ENCODE measurements at places on chromosomes 1 and 21.
A peak's percentile ranks its signal among the peaks of the same experiment; 100 is the strongest.

DNA sequence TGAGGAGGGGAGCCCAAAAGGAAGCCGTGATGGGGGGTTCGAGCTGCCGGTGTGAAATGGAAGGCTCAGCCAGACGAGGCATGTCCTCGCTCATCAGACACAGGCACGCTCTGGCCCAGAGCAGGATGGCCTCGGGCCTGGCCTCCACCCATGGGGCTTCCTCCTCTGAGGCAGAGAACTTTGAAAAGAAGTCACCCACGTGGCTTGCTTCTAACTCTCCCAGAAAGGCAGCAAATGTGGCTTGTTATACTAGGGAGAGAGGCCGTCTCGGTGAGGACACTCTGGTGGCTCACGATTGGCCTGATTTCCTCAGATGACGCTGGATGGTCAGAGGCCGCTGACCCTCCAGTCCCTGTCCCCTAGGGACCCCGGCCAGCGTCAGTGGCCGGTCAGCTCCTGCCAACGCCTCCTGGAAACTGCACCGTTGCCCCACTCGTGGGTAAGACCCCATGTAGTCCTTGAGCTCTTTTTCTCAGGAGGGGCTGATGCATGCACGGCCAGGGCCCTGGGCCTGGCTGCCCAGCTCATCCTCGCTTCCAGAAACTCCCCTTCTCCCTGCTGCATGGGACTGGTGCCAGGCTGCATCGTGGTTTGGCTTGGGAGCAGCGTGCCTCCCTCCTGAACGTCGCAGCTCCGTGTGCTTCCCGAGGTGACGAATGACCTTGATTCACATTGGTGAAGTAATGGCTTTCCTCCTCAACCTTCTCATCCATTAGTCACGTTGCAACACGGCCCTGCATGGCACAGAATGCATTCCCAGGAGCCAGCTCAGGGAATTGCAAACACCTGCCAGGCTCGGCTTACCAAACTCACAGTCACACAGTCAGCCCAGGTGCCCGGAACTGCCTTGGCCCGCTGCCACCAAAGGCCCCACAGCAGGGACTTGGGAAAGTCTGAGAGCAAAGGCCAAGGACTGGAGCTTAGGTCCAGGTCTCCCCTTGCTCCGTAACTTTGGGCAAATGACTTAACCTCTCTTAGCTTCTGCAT is 58.8 kb downstream of the TOMM20 start:
- DNase-seq = peak; percentile 60

DNA sequence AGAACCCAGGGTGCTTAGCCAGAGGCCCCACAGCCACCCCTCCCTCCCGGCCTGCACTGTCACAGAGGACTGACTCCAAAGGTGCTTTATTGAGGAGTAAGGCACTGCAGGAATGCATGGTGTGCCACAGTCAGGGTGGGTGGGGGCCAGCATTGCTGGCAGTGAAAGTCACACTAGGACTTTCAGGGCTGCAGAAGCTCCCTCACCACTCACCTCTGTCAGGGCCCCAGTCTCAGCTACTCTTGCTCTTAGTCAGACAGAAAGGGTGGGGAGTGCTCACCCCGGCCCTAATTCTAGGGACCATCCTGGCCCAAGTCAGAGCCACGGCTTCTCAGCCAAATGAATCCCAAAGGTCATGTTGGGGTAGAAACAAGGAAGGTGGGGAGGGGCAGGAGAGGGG is 19.4 kb downstream of the KNCN start:
- DNase-seq = no peak

DNA sequence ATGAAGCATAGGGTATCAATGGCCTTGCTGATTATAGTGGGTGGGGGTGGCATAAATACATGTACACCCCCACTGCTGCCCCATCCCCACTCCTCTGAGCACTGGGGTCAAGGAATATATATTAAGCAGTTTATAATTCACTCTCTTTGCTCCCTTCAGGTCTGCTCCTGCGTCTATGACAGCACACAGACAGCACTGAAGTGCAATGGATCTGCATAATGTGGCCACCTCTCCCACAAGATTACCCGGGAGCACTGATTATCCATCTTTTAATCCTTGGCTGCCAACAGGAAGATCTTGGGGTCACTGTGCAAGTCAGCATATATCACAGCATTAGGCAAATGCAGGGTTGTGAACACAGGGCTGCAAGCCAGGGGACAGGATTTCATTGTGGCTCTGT is 19.3 kb downstream of the RXRG start:
- DNase-seq = no peak

DNA sequence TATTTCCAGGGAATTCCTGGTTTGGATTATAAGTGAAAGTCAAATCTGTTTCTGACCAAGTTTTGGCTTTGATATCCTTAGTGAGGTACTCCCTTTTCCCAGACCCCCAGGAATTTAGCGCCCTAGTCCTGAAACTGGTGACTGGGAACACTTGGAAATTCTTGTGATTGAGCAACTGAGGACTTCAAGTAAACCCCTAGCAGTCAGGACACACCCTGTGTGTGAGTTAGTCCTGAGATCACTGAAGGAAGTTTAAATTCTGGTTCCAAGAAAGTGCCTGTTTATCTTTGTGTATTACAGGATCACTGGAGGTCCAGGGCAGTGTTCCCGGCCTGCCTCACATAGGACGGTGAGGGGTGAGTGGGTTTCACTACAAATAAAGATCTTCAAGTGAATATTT is 95.1 kb upstream of the F3 start:
- DNase-seq = no peak

- DNase-seq = no peak
Observed at GRCh38 chr1:117104986-117105385, 16.6 kb downstream of the TRIM45 start.

DNA sequence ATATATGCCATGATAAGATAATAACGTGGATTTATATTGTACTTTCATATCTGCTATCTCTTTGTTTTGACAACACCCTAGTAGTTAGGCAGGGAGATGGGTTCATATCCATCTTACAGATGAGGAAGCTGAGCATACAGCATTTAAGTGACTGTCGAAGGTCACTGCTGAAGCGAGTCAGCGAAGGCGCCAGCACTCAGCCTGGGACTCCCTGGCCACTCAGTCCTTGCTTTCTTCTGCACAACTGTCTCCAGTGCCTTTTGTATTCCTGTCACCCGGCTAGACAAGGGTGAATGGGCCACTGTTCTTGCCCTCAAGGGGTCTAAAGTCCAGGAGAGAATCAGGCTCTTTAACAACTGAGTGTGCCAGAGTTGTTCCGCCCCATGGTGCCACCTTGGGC is 3.1 kb downstream of the ARHGEF10L start:
- no peak for DNase-seq

DNA sequence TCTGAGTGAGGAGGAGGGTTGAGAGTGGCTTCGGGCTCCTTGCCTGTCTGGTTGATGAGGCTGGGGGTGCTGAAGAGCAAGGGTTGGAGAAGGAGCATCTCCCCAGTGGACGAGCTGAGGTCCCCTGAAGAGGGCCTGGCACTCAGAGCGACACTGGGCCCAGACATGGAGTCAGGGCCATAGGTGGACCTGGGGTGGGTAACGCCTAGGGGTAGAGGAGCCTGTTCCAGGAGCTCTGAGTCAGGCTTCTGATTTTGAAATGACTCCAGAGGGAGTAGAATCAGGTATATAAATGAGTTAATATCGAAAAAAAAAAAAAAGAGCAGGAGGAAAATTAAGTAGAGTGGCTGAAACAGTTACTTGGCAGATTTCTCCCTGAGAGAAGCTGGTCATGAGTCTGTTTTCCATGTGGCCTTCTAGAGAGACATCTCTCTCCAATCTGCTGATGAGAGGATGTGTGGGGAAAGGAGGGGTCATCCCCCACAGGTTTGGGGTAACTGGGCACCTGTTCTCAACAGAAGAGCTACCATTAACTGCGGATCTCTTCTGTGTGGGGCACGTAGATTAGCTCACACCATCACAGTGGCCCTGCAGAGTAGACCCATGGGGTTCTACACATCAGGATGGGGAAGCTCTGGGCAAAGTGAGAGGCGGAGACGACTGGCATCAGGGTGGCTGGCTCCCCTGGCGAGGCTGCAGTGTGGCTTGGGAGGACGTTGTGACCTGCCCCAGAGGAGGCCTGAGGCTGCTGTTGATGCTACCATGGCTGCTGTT is 115.5 kb downstream of the DHRS3 start:
- DNase-seq = no peak

- no peak for DNase-seq
Observed at GRCh38 chr1:6029351-6029750, 16.3 kb upstream of the KCNAB2 start.

DNA sequence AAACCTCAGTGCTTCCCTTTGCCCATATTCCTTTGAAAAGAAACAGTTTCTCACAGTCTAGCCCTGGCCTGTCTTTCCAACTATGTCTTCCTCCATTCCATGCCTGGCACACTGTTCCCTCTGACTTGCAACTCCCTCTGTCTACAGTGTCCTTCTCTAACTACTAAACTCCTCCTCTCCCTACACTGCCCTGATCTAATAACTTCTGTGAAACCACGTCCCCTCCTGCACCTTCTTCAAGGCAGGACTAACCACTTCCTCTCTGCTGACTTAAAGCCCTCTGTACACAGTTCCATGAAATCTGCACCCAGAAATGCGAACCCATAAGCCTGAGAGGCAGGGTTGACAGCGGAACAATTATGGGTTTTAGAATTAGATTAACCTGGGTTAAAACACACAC is 62.2 kb upstream of the ATP1B1 start:
- DNase-seq = no peak

GRCh38 chr1:39149509-39149908 is 55.0 kb upstream of the MACF1 start:
- DNase-seq = no peak

DNA sequence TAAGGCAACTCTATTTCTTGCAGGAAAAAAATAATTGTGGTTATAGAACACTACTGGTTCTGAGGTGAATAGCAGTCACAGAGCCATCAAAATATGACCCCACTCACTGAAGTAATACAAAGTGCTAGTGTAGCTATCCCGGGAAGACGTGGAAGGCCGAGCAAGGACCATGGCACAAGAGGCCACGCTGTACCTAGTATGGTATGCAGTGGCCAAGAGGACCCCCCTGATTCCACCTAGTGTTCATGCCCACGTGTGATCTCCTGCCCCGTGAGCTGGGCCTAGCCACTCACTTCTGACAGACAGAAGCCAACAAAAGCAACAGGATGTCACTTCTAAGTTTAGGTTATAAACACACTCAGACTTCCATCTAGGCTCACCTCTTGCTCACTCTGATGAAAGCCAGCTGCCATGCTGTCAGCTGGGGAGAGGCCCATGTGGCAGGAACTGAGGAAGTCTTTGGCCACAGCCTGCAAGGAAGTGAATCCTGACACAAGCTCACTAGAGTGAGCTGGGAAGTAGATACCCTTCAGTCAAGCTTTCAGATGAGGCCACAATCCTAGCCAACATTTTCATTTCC is 21.7 kb upstream of the LSS start:
- no peak for DNase-seq

DNA sequence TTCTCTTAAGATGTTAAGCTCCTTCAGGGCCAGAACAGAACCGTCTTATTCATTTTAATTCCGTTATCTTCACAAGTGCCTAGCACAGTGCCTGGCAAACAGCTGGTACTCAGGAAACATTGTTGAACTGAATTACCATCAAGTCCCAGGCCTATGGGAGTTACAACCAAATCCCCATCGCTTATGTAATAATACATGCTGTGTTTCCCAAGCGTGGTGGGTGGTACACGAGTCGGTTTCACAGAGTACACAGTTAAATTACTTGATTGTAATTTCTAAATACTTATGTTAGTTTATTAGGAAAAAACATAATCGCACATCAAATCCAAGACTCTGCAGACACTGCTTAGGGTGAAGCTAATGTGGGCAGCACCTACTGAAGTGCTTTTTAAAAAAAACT is 1.0 kb downstream of the ANGEL2 start:
- peak; percentile 29 for DNase-seq

- peak; percentile 96 for DNase-seq
Observed at GRCh38 chr1:225847610-225848009, 34.6 kb downstream of the TMEM63A start.

- no peak for DNase-seq
Observed at GRCh38 chr1:54463259-54464030, 57.3 kb upstream of the SSBP3 start.

GRCh38 chr1:204293605-204294337 is 66.0 kb downstream of the PLEKHA6 start:
- no peak for DNase-seq

GRCh38 chr1:208923456-208923855 is 660.1 kb upstream of the CAMK1G start:
- DNase-seq = no peak

DNA sequence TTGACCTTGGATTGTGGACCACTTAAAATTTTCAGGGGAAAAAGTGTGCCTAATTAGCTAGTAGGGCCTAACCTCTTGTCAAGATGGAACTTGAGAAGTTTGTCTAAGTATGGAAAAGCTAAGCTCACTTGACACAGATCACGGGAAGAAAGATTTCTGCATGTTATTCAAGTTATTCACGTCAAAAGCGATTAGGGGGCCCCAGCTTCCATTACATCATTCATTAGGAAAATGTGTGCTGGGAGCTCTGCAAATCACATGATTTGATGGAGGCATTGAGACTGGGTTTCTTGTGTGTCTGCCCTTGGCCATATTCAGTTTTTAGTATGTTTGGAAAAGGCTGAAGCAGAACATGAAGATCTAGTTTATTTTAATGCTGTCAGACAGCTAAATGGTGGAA is 15.5 kb upstream of the POGZ start:
- DNase-seq = no peak

GRCh38 chr1:59640851-59641250 is 173.9 kb upstream of the HOOK1 start:
- no peak for DNase-seq

DNA sequence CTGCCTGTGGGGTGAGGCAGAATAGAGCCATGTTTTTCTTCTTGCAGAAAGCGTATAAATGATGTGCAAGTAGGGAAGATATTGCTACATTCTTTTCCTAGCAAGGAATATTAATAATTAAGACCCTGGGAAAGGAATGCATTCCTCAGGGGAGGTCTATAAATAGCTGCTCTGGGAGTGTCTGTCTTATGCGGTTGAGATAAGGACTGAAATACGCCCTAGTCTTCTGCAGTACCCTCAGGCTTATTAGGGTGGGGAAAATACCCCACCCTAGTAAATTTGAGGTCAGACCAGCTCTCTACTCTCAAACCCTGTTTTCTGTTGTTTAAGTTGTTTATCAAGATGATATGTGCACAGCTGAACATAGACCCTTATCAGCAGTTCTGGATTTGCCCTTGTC is 155.9 kb upstream of the HMCN1 start:
- no peak for DNase-seq

DNA sequence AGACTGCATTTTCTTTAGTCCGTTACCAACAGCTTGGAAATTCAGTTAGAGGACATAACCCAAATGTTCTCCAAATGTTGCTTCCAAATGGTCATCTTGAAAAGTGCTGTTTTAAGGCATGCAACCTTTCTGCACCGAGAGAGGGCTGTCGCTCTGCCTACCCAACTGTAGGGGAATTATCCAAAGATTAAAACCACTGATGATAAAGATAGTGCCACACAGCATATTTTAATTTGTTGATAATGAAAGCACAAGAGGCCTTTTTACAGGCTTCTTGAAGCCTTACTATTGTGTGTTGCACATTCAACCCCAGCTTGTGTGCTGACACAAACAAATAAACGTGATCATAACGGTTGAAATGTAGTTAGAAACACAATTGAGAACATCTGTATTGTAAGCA is 121.5 kb downstream of the LMO4 start:
- DNase-seq = no peak

Data from NCI-H146 (cell line).